ENCODE measurements at places on chromosomes 3 and 15.

DNA sequence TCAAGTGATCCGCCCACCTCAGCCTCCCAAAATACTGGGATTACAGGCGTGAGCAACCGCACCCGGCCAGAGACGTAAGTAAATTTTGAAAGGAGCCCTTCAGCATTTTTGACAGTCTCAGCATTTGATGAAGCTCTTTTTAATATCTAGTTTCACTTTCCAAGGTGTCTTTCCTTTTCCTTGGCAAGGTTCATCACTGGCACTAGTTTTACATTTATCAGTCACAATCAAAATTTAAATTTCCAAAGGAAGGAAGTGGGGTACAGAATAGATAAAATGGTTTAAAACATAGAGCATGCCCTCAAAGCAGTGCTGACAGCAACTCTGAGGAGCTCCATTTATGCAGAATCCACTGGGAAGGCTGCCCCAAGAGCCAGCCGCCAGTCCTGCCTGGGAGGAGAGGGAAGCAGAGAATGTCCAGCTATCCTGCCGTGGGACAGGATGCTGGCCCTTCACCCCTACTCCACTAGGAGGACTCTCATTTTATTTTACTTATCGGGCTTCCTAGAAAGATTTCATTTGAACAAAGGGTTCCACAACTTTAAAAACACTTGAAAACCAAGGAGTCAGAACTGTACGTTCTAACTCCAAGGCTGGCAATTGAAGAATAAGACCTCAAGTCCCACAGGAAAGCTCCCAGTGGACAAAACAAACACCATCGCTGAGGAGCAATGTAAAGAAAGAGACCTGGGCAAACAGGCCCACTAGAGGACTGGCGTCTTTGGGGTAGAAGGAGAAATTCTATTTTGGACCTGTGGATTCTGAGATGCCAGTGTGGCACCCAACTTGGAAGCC, 9.9 kb downstream of the SFMBT1 start:
- no peak for DNase-seq

- peak; percentile 43 for DNase-seq
These were observed 2.1 kb downstream of the TRIM69 start for GRCh38 chr15:44738340-44738984.

- no peak for DNase-seq
These were observed 1.4 kb downstream of the CNTN3 start for GRCh38 chr3:74613060-74613459.

GRCh38 chr3:14803981-14804834, 14.6 kb upstream of the FGD5 start:
- DNase-seq, result peak; percentile 24

- DNase-seq, result no peak
These were observed 62.1 kb upstream of the FAM3D start for GRCh38 chr3:58728723-58729122.

DNA sequence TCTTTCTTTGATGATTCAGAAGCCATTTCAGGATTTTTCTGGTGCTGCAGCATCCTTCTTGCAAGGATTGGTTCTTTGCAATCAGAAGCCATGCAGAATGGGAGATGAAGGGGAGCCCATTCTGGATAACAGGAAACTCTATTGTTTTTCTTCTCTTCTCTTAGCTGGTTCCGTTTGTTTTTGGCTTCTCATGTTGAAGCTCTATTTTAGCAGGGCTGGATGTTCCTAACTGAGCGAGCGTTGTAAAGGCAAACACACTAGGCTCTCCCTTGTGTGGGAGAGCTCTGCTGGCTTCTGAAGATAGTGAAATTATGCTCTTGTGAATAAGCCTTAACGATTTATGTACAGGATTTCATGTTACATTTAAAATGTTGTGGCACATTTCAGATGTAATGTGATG, 8.3 kb downstream of the CACNA1D start:
- no peak for DNase-seq

DNA sequence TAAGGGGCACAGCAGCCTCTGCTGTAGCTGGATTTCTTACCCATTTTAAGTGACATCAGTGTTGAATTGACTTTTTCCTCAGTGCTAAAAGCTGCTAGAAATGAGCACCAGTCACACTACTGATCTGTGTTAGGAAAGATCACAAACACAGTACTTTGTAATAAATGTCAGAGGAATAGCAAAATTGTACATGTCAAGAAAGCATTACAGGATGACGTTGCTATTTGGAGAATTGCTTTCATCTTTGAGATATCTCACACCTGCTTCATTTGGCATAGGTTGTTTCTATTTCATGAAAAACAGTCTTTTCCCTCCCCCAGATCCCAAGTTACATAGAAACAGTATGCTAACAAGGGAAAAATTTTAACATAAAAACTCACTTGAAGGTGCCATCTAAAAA, 77.8 kb downstream of the SLC25A26 start:
- DNase-seq, result no peak

GRCh38 chr3:61848885-61849284, 287.5 kb downstream of the PTPRG start:
- no peak for DNase-seq

DNA sequence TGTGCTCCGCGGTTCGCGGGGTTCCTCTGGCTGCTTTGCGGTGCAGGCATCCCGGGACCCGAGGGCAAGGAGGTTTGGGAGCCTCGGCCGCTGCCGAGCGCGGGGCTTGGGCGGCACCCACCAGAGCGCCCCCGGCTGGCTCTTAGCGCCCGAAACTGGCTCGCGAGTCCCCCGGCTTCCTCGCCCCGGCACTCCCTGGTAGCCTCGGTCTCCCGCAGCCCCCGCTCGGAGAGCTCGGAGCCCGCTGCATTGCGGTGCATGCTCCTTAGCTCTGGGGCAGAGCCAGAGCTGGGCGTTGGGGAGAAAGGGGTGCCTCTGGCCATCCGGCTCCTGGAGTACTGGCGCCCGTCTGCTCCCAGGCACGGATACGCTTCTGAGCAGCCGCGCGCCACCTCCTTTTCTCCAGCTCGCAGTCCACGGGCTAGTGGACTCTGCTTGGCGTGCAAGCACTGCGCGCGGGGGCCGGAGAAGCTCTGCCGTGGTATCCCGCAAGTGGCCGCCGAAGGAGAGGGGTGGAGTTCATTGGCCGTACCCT, 753 bp downstream of the EPHB1 start:
- no peak for DNase-seq

- DNase-seq, result no peak
These were observed 89.6 kb upstream of the ETV5 start for GRCh38 chr3:186198442-186198841.

GRCh38 chr3:150235799-150236198, 172.3 kb upstream of the TSC22D2 start:
- DNase-seq, result no peak

DNA sequence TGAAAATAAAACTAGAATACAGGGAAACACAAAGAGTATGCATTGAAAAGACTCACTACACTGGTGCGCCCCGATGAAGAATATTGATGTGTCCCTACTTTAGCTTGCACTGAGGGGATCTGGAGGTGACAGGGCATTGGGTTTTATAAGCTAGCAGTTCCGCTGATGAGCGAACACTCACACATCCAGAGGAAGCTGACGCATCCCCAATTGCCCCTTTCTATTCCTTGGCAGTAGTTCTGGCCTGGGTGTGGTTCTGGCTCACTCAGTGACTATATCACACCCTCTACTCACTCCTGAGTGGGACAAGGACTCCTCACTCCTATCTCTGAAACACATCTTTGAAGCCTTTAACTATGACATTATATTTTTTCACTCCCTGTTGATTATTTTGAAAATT, 71.0 kb downstream of the B3GNT5 start:
- no peak for DNase-seq

DNA sequence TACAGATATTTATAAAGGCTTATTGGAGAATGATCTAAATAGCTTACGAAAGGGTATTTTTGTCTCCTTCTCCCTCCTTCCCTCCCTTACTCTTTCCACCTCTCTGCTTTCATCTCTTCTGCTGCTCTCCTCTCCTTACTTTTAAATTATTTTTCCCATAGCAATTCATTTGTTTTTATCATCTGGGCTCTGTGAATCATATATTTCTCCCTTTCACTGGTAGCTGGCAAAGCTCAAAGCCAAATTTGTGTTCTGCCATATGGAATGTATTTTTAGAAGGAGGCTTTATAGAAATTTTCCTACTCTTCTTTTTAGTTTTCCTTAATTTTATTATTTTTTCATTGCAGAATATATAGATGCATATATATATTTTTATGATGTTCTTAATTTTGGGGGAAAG, 385.8 kb downstream of the C3orf38 start:
- no peak for DNase-seq

DNA sequence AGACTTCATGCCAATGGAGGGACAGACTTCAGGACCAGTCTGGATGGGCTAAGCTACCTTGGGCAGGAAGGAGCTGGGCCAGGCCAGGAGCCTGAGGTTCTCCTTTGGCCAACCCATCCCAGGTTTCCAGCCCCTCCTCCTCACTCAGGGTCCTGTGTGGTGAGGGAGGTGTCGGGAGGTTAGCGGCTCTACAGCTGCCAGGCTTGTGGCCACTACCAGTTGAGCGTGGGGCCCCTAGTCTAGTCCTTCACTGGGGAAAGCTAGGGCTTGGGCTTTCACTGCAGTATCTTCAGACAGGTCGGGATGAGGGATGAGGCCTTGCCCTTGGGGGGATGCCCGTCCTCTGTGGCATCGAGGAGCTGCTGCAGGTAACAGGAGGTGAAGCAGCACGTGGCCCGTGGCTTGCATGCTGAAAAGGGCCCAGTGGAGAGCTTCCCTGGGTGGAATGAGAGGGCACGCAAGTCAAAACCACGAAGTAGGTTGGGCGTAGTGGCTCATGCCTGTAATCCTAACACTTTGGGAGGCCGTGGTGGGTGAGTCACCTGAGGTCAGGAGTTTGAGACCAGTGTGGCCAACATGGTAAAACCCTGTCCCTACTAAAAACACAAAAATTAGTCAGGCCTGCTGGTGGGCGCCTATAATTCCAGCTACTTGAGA, 8.5 kb upstream of the FANCD2 start:
- peak; percentile 15 for DNase-seq

DNA sequence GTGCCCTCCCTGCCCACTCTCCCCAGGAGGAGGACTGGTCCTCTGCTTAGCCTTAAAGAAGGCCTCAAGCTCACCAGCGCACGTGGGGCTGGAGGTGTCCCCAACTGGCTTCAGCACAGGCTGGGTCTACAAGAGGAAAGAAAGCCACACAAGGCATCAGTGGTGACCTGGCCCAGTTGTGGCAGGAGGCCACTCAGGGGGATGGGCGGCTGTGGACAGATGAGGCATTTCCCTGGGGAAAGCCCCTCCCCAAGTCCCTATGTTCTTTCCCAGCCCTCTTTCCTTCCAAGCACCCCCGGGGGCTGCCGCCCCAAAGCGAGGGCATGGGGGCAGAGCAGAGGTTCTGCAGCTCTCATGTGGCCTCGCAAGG, 155.2 kb upstream of the TLE3 start:
- no peak for DNase-seq

- DNase-seq, result no peak
These were observed 338.1 kb downstream of the GAP43 start for GRCh38 chr3:115961380-115961779.

- DNase-seq, result peak; percentile 87
These were observed at the start of gene ZMAT3 for GRCh38 chr3:179071323-179072099. TSS of gene ZMAT3 (minus strand) at chr3:179071809. CDS start at chr3:179067752, 4,057 bp downstream.

DNA sequence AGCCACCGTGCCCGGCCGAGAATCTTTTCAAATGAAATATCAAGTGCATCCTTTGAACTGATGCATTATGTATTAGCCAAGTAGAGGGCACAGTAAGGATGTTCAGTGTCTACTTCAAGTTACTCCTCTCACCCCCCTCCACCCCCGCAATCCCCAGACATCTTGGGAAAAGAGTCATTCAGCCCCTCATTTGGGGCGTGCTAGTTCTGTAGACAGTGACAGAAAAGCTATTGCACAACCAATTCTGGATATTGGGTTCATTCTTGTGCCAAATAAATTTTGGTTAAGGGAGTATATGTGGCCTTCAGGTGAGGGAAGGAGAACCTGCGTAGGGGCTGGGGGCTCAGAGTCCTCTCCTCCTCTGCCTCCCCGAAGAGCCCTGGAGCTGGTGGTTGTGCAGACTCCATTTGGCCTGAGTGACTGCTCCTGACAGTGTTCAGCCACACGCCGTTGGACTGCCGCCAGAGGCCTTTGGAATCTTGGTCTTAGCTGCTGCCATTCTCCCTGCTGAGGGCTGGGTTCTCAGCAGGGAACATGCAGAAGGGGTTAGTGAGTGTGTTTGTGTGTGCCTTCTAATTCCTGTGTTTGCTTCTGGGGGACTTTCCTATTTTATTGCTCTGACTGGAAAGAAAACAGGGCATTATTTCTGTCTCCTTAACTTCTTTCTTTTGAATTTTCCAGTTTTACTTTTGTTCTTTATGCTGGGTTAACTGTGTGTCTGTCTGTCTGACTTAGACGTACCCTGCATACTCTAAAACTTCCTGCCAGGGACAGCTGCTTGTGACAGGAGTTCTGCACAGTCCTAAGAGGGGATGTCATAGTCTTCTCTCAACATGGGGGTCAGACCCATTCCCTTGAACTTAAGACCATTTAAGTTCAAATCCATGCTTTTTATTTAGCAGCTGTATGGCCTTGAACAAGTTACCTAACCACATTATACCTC, 21.0 kb downstream of the RARB start:
- DNase-seq, result peak; percentile 32

DNA sequence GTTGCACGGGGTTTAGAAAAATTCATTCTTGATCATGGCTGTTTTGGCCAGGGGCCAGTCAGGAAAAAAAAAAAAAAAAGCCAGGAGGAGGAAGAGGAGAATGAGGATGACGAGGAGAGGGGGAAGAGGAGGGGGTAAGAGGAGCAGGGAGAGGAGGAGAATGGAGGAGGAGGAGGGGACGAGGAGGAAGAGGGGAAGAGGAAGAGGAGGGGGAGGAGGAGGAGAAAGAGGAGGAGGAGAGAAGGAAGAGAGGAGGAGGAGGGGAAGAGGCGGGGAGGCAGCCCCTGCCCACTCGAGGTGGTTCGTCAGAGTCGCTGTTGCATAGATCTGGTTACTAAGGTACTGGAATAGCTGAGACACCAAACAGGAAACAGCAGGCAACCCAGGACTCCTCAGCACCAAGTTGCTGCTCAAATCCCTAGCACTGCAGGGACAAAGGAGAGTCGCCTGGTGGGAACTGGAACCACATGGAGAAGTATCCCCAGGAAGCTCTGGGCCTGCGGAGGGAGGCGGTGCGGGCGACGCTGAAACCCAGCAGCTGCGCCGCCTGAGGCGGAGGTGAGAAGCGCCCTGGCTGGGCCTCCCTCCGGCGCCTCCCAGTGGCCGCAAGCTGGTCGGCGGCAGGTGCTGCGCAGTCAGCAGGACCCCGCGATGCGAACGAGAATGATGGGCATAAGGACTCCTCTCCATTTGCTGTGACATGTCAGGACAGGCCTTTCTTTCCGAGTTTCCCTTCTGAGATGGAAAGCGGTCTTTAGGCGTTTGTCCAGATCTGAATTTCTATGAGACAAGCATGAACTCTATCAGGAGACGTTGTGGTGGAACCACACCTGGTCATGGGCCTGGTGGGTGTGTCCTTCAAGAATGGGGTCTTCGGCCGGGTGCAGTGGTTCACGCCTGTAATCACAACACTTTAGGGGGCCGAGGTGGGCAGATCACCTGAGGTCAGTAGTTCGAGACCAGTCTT, 17.5 kb downstream of the FAM240A start:
- peak; percentile 36 for DNase-seq

GRCh38 chr3:59733041-59733809, 683.4 kb upstream of the CFAP20DC start:
- DNase-seq, result no peak

GRCh38 chr3:125013095-125013494, 42.7 kb downstream of the HEG1 start:
- DNase-seq, result no peak

Data from LoVo (cell line).